ENCODE measurements at places on chromosomes 2 and 18.
A peak's percentile ranks its signal among the peaks of the same experiment; 100 is the strongest.

- DNase-seq: no peak
Observed at GRCh38 chr18:62954366-62954765, 239.0 kb downstream of the PHLPP1 start.

- no peak for DNase-seq
Observed at GRCh38 chr2:18213986-18214385, 335.5 kb downstream of the KCNS3 start.

DNA sequence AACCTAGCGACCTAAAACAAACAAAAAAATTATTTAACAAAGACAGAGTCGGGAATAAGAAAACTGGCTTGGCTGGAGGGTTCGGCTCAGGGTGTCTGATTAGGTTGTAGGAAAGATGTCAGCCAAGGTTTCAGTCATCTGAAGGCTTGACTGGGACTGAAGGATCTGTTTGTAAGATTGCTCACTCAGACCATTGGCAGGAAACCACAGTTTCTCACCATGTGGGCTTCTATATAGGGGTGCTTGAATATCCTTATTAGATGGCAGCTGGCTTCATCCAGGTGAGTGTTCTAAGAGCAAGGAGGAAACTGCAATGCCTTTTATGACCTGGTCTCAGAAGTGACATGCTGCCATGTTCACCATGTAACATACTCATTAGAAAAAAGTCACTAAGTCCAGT is 999 bp upstream of the IL36B start:
- DNase-seq: no peak

GRCh38 chr18:48666613-48667012 is 127.8 kb downstream of the CTIF start:
- DNase-seq: no peak

- peak; percentile 82 for DNase-seq
Observed at GRCh38 chr2:43348908-43349661, 122.7 kb upstream of the ZFP36L2 start.

DNA sequence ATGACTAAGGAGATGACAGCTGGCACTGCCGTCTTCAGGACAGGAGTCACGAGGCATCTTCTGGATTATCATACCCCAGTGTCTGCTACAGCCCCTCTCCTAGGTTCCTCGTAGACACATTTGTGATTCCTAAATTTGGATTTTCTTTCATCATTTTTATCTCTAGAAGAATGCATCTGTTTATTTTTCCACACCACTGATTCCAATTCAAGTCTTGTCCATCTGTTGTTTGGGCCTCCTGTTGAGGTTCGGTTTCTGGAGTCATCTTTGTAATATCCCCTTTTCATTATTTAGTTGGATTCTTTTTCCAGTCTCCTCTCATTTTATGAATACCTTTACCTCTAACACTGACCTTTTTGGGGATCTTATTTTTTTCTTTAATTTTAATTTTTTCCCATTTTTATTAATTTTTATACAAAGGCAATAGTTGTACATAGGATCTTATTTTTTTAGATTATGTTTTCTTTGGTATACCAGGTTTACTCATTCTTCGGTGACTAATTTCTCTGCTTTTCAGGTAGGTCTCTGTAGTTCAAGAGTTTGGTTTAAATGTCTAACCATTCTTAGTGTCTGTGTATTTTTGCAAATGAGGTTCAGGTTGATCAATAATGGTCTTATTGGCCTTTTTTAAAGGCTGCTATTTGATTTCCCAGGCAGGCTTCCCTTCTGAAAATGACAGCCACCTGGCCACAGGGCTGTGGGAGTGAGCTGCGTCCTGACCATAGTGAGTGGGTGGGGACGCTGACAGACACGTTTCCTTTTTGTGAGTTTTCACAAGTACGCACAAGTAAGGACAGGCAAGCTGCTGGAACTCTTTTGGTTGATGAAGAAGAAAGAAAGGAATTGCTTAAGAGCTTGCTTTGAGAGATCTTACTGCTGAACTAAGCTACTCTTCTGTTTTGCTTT is 34.5 kb downstream of the FARP2 start:
- no peak for DNase-seq

DNA sequence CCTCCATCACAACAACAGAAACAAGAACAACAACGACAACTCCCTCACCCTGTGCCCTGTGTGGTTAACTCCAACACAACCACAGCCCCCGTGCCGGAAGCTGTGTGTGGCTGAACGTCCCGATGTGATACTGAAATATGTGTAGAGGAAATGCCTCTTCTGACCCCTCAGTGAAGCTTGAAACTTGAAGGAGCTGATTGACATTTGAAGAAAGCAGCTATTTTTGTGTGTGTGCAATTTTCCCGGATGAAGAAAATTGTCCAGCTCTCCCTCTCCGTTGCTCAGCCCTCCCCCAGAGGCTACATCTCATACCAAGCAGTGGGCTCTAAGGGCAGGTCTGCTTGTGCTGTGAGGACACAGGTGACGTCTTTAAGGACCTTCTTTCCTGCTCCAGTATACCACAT is 173.8 kb downstream of the ICOS start:
- DNase-seq: peak; percentile 48

GRCh38 chr2:116452651-116453050 is 1361.8 kb upstream of the DDX18 start:
- no peak for DNase-seq

GRCh38 chr2:59204040-59204439 is 962.9 kb upstream of the FANCL start:
- DNase-seq: no peak

GRCh38 chr2:102796337-102796736 is 34.5 kb downstream of the TMEM182 start:
- DNase-seq: no peak

- DNase-seq: no peak
Observed at GRCh38 chr2:54665436-54665856, 58.0 kb upstream of the EML6 start.

DNA sequence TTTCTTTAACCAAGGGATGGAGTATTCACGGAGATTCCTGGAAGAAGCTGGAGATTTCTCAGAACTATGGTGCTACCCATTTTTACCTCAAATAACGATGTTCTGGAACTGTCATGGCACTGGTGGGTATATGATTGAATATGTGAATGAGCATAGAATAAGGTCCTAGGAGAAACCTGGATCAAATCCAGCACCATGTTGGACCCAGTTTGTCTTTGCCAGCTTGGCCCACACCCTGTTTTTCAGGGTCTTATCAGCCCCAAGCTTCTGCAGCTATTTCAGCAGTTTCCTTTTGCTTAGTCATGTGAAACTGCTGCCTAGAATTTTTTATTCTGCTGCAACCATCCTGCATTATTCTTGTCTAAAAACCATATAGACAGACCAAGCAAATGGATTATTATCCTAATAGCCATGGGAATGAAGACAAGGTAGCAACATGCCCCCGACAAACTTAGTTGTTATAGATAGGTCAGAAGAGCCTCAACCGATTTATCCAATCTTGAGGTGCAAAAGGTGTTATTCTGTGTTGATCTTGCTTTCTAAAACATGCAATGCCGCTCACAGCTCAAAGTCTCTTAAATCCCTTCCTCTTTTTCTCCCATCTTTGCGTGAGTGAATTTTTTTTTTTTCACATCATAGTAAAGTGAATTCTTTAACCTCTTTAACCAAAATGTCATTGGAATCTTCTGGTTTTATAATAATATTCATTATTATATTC is 133.6 kb downstream of the PRPF40A start:
- DNase-seq: no peak

- no peak for DNase-seq
Observed at GRCh38 chr2:190794377-190794776, 86.2 kb upstream of the GLS start.

DNA sequence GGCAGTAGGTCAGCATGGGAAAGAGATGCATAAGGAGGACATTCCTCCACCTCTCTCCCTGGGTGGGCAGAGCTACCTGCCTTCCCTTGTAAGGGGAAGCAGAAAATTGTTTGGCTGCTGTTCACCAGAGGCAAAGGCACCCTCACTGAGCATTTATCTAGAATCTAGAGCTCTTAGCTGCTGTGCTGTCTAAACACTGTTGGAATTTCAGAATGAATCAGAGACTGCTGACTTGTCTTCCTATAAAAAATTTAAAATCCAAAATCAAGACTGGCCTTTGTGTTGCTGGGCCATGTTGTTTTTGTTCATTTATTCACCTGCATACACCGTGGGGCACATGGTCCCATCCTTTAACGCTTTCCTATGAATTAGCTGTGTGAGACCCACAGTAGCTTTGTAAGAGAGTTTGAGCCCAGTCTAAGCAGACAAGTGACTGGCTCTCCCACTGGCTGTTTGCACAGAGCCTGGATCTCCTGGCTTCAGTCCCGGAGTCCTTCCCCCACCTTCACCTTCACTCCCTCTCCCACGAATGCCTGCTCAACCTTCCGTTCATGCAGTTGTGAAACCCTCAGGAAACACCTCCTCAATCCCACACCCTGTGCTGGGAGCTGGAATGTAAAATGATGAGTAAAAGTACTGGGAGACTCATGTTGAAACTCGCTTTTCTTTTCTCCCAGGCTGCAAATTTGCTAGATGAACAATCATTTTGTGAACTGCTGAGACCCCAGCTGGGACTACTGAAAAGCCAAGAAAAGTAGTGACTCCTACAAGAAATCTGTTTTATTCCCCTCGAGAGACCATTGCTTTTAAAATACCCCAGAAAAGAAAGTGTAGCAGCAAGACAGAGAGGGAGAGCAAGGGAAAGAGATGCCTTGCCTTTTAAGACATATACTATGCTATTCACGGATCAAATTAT is 76.2 kb downstream of the FAM168B start:
- no peak for DNase-seq

DNA sequence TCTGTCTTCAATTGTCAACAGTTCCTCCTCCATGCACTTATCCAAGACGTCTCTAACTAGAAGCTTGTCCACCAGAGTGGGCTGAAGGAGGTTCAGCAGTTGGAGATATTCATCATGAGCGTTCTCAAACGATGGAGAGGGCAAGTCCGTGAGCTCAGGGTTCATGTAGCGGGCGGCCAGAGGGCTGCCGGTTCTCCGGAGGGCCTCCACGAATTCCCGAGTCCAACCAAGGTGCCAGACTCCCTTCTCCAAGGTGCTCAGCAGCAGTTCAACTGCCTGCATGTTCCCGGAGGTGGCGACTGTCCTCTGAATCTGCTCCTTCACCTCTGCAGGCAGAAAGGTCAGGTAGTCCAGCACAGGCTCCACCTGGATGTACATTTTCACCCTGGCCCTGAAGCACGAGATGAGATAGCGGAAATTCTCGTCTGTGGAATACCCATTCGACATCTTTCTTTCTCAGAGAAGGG is 590 bp downstream of the IFIH1 start:
- no peak for DNase-seq

GRCh38 chr2:209147981-209148380 is 275.9 kb upstream of the MAP2 start:
- no peak for DNase-seq

DNA sequence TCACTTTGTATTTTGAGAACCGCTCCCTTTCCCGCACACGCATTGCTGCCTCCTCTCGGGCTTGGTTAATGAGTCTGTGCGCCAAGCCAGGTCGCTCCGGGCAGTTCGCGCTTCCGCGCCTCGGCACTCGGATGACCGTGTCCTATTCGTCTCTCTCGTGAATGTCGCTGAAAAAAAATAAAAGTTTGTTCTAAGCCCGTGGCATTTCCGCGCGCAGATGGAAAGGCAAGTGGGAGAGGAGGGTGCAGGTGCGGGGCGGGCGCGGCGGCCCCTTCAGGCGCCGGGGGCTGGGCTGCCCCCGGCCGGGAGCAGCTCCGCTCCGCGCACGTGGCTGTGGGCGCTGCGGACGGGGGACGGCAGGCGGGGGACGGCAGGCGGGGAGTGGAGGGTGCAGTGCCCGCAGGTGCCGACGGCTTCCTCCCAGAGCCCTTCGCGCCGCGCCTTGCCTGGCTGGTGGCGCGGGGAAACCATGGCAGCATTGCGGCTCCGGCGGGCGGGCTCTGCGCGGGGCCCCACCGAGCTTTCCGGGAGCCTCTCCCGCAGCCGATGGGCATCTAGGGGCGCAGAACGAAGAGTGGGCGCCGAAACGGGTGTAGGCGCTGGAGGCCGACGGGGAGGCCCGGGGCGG is 159.6 kb upstream of the SIX2 start:
- DNase-seq: no peak

DNA sequence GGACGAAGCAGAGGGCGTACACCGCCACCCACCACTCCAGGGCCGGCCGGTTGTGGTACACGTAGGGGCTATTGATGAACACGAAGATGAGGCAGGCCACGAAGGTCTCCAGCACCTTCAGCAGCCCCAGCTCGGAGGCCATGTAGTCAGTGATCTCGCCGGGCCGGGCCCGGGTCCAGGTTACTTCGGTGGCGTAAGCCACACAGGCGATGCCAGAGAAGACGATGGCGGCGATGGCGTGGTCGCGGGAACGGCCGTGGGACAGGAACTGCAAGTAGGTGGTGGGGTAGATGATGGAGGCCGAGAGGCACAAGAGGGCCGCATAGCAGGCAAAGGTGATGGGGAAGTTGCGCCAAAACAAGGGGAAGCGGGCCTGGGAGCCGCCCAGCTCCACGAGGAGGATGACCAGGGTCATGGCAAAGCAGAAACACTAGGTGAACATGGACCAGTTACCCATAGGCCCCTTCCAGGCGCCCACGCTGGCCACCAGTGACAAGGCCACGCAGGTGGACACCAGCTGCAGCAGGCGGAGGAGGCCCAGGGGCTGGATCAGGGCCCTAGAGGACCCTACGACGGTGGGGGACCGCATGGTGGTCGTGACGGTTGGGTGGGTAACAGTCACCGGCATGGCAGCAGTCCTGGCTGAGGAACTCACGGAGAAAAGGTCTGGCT is 128.4 kb upstream of the FAM98A start:
- no peak for DNase-seq

DNA sequence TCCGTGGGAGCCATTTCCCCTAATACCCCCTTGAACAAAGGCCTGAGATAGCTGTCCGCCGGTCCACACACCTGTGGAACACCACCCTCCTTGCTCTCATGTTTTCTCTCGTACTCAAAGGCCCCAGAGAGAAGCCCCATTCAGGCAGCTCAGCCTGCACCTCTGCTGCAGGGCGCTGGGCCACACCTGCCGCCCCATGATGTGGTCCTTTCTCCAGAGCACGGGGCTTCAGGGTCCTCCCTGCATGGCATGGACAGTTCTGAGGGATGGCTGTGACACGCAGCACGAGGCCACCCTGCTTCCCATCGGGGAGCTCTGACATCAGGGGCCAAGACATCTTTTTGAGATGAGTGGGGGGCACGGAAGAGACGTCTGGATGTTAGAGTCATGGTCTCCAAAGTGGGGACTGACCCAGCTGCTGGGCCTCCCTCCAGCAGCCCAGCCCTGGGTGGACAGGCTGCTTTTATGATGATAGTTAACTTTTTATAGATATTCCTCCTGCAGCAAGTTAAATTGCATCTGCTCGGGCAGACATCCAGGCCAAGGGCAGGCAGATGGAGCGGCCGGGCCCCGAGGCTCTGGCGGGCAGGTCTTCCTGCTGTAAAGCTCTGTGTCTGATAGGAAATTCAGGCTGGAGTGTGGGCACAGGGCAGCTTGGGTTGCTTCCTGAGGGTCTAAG is 56.7 kb downstream of the SDC1 start:
- DNase-seq: no peak
